NCI-H446 (cell line): ENCODE measurements at places on chromosomes 7 and 10.

GRCh38 chr7:153382641-153383101 lies 623.1 kb downstream of the ACTR3B start:
- DNase-seq: no peak

DNA sequence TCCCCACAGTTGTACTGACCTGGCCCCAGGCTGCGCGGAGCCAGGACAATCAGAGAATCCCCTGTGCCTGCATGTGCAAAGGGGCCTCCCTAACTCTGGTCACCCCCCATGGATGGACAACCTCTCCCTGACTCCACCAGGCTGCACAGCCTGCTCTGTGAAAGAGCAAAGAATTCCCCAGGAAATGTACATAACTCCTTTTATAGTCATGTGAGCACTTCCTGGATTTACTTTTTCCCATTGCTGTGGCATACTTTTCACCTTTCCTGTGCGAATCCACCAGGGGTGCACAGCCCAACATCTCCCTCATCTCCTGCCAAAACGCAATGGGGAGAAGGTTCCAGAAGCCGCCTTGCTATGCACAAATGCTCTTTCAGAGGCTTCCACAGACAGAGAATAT lies 27.9 kb downstream of the FGFR2 start:
- no peak for DNase-seq

DNA sequence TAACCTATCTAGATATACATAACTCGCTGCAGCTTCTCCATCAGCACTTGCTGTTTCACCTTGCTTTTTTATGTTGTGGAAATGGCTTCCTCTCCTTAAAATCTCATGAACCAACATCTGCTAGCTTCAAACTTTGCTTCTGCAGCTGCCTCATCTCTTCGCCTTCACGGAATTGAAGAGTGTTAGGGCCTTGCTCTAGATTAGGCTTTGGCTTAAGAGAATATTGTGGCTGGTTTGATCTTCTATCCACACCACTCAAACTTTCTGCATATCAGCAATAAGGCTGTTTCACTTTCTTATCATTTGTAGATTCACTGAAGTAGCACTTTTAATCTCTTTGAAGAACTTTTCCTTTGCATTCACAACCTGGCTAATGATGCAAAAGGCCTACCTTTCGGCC lies 49.2 kb upstream of the AGR3 start:
- DNase-seq: no peak

- no peak for DNase-seq
Measured at GRCh38 chr10:109941236-109941862, 18.0 kb upstream of the XPNPEP1 start.

- no peak for DNase-seq
Measured at GRCh38 chr10:4069491-4069890, 284.5 kb upstream of the KLF6 start.

- no peak for DNase-seq
Measured at GRCh38 chr10:119341459-119342301, 134.3 kb downstream of the GRK5 start.

DNA sequence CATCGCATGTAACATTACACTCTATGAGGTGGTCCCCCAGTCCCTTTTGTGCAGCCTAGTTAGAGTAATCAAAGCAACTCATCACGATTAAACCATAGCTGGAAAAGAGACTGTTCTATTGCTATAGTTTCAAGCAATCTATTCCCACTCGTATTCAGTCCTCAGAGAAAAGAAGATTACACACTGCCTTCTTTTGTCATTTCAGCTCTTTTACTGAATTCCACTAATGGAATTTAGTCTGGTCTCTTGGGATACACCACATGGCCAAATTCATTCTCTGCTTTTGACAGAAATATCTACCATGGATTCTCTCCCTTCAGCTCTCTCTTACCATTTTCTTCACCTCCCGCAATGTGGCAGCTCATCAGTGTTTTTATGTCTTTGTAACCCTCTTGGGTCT lies 108.9 kb upstream of the HDAC9 start:
- DNase-seq: no peak

- no peak for DNase-seq
Measured at GRCh38 chr7:92916770-92917224, 80.4 kb upstream of the CDK6 start.

- no peak for DNase-seq
Measured at GRCh38 chr7:65390588-65390987, 16.9 kb downstream of the ZNF92 start.
